Glutamatergic neuron (in vitro differentiated cells): ENCODE measurements at places on chromosomes 3 and 15. TPM values are rescaled to one million over a fixed set of nuclear protein-coding genes. Genes with fewer than 3 reads are reported as not detected.

The PLIN1 gene
- not detected for total RNA-seq

DNA sequence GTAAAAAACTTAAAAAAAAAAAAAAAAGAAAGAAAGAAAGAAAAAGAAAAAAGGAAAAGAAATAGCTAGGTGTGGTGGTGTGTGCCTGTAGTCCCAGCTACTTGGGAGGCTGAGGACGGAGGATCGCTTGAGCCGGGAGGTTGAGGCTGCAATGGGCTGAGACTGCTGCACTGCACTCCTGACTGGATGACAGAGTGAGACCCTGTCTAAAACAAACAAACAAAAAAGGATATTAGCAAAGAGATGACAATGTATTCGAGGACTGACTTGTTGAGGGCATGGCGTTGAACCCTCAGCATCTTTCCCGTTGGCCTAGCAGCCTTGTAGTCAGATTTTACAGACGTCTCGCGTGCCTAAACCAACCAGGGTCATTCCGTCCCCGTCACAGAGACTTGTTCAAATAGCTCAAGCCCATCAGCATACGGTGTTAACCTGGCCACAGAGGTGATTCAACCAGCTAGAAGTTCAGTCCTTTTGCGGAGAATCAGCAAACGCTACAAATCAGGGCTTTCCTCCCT is 528 bp upstream of the NIT2 start:
- no peak for DNase-seq

- no peak for DNase-seq
Observed at GRCh38 chr3:119329551-119329950, 35.4 kb downstream of the ARHGAP31 start.

The BBX gene
- total RNA-seq: 71.0 TPM

DNA sequence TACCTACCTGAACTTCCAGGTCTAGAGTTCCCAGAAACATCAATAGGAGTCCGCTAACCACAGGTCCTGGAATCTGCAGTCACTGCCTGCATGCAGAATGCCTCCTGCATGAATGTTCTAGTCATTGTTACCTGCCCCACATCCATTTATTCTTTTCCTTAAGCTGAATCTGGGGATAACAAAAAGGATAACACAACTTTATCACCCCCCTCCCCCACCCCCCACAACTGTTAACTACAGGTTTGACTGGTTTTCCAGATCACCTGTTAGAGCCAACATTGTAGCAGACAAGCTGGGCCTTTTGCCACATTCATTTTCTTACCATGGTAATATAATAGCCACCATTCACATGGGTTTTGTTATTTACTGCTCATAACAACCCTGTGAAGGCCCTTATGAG is 4.6 kb upstream of the CTSH start:
- no peak for DNase-seq

The TRIM71 gene
- total RNA-seq: 117 TPM

- no peak for DNase-seq
Observed at GRCh38 chr15:68730471-68730919, 90.2 kb downstream of the ANP32A start.

DNA sequence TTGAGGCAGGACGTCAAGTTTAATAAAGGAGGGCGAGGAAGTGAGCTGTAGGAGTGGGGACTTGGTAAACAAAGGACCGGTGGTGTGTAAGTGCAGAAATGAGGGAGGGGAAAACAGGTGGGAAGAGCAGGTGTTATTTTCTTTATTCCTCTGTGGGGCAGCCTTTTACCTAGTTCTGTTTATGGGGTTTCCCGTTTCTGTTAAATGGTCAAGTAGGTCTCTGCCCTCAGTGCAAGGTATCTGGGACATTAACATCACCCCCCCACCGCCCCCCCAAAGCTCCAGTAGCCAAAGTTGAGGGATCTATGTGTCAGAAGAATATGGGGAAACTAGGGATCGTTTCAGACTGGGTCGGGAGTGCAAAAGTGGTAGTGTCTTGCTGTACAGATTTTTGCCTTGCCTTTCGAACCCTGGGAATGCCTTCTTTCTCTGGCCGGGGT is 893 bp downstream of the MGA start:
- DNase-seq: no peak

- peak; percentile 41 for DNase-seq
Observed at GRCh38 chr3:42118762-42119361, 27.7 kb downstream of the TRAK1 start.

DNA sequence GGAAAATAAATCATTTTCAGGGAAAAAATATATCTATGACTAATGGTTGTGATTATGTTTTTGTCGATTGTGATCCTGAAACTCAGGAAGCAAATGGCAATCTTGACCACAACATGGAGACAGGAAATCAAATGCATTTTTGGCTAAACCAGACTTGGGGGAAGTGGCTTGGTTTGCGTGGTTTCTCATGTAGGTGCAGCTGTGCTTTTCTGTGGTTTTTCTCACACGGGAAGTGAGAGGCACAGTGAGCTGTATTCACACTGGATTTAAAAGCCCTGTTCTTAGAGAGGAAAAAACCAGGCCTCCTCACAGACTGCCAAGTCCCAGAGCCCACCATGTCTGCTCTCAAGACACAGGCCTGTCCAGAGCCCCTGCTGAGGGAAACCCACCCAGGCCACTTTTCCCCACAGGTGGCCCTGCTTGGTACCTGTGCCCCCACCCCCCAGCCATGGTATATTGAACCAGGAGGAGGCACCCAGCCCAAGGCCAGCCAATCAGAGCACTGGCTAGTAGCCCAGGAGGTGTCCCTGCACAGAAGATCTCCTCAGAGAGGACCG is 46.1 kb downstream of the BTD start:
- DNase-seq: no peak

The HTR3E gene
- not detected for total RNA-seq

- DNase-seq: no peak
Observed at GRCh38 chr3:28218071-28218916, 23.1 kb upstream of the CMC1 start.

The TM4SF1 gene
- total RNA-seq: not detected

- DNase-seq: no peak
Observed at GRCh38 chr3:48564022-48564421, 441 bp upstream of the UCN2 start.

The WDR5B gene
- 3.4 TPM for total RNA-seq

The CCR5 gene
- total RNA-seq: not detected

- DNase-seq: no peak
Observed at GRCh38 chr3:155512175-155512866, 218.8 kb upstream of the STRIT1 start.

DNA sequence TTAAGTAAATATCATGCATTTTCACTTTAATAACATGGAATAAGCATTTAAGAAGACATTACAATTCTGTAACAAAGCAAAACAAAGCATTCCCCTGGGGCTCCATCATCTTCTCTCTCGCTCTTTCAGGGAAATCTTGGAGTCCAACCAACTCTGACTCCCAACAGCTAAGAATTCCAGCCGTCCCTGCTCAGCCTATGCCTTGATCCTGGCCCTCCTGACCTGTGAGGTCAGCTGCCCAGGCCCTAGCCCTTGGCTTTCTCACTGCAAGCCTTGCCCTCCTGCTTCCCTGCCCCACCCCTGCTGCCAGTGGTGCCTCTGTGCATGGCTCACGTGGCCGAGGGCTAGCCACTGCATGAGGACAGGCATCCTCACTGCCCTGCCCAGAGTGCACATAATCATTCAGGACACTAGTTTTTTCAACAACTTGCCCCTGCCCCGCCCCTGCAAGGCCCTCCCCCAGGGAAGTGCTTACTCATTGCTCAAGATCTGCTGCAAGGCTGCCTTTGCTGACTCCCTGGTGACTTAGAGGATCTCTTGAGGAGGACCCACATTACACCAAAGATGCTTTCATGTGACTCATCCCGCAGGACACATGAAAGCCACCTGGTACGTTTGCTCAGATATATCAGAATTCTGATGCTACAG is 37.6 kb downstream of the MTMR10 start:
- DNase-seq: no peak

- no peak for DNase-seq
Observed at GRCh38 chr3:129131465-129132088, 10.0 kb upstream of the RAB43 start.

GRCh38 chr3:174488527-174488926 is 370.6 kb upstream of the NAALADL2 start:
- DNase-seq: no peak

The SLC22A14 gene
- total RNA-seq: 0.93 TPM

DNA sequence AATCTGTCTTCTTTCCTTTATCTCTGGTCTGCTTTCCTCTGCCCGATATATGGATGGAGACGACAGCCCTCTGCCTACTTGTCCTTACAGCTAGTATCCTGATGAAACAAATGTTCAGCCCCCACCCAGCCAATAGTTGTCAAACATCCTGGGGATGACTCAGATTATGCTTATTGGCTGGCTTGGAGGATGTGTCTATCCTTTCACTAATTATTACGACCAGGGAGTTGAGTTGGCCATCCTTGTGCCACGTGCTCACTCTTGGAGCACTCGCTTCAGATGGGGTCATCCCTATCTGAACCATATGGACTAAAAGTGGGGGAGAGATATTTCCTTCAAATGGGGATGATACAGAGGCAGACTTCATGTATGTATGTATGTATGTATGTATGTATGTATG is 6.4 kb upstream of the MAP3K13 start:
- no peak for DNase-seq

- no peak for DNase-seq
Observed at GRCh38 chr15:79932447-79932846, 35.6 kb upstream of the MTHFS start.

DNA sequence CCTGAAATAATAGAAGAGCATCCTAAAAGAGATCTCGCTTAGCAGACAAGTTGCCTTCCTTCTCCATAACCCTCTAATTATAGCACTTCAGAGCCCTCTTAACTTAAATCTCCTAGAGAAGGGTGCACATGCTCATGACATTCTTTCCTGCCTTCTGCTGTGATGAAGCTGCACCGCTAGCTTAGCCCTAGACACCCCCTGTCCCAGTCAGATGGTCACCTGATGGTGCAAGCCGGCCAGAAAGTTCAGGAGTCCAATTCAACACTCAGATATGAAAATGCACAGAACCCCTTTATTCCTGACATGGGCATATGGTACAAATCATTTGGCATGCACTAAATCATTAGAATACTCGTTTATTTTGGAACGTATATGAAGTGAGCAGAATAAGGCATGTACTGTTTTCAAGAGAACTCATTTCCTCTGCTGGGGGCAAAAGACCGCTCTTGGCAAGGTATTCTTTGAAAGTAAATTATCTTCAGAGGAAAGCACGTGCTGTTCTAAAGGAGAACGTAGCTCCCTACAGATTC is 420.4 kb upstream of the PROK2 start:
- no peak for DNase-seq
